Spinal cord (tissue), 10 donors: ENCODE measurements at places on chromosomes 5 and 9. TPM values are rescaled to one million over a fixed set of nuclear protein-coding genes. Genes with fewer than 3 reads are reported as not detected.

GRCh38 chr9:126483468-126484073 lies 130.2 kb upstream of the LMX1B start:
- no peak for DNase-seq

The SHOC1 gene
- not detected for total RNA-seq

The P4HA2 gene
- 44.1 TPM for total RNA-seq

DNA sequence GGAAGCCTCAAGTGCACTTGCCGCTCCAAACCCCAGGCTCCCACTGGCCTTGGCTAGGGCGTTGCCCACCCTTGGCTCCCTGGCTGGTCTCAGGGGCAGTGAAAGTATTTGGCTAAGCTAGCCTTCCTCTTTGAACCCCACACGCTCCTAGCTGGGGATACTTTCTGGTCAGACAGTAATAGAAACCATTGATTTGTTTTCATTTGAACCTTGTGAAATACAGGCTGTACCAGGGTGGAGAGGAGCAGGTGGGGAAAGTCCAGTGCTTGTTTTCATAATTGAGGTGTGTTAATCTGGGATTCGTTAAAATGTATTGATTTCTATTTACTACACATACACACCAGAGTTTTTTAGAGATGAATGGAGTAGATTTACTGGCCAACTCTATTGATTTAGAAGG lies 45.9 kb upstream of the TRMT10B start:
- DNase-seq = no peak

GRCh38 chr5:85769347-85769746 lies 848.4 kb upstream of the COX7C start:
- no peak for DNase-seq
